ENCODE measurements at places on chromosomes 11 and 22.

DNA sequence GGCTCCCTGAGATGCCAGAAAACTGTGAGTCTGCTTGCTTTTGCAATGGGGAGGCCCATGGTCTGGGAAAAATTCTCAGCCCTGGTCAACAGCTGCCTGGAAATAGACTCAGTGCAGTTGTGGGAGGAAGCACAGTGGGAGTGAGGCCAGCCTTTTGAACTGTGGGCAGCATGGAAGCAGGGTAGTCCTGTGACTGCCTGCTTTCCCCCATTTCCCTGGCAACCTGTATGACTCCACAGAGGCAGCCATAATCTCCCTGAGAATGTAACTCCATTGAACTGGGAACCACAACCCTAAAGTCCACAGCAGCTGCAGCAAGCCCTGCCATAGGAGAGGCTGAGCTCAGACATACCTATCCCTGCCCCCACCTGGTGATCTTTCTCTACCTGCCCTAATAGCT lies 494.6 kb upstream of the FAT3 start:
- DNase-seq, result no peak

GRCh38 chr11:134598368-134598767 lies 186.3 kb upstream of the B3GAT1 start:
- DNase-seq, result no peak

- no peak for DNase-seq
Measured at GRCh38 chr22:48098243-48098920, 1335.9 kb downstream of the TBC1D22A start.

GRCh38 chr11:69538854-69539253 lies 57.4 kb downstream of the LINC01488 start:
- no peak for DNase-seq

GRCh38 chr11:10638316-10638925 lies 55.1 kb downstream of the IRAG1 start:
- no peak for DNase-seq

DNA sequence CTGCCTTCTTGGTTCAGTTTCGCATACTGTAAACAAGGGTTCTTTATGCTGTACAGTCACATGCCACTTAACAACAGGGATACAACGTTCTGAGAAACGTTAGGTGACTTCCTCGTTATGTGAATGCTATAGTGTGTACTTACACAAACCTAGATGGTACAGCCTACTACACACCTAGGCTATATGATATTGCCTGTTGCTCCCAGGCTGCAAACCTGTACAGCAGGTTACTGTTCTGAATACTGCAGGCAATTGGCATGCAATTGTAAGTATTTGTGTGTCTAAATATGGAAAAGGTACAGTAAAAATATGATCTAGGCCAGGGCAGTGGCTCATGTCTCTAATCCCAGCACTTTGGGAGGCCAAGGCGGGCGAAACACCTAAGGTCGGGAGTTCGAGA lies 85.7 kb upstream of the PRDM11 start:
- DNase-seq, result no peak

GRCh38 chr22:18990355-18991137 lies 54.5 kb upstream of the PRODH start:
- DNase-seq, result no peak

DNA sequence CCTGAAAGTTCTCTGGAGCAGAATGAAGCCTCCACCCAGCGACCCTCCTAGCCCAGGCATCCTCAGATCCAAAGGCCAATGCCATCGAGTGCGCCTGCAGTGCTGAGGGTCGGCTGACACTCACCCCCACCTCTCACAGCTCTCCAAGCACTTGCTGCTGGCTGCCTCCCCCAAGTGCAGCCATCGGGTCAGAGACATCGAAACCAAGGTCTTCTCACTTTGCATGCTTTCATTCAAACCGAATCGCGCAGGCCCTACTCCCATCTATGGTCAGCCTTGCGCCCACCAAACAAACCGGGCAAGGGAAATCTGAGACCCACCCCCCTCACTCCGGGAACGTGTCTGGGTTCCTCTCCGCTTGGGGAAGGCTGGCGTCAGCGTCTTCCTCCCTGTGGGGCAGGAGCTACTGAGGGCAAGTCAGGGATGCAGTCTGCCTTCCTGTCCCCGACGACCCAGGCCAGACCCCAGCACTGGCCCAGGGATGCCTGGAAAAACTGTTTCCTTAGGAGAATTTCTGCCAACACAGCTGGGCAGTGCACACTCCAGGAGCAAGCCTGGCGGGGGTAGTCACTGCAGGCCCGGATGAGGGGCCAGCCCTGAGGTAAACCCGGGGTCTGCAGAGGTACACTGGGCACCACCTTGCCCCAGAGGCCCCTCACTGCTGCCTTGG lies 7.0 kb downstream of the WNT7B start:
- no peak for DNase-seq

GRCh38 chr11:75797792-75798191 lies 17.2 kb upstream of the UVRAG start:
- no peak for DNase-seq

- no peak for DNase-seq
Measured at GRCh38 chr11:132780046-132780445, 752.3 kb downstream of the OPCML start.

DNA sequence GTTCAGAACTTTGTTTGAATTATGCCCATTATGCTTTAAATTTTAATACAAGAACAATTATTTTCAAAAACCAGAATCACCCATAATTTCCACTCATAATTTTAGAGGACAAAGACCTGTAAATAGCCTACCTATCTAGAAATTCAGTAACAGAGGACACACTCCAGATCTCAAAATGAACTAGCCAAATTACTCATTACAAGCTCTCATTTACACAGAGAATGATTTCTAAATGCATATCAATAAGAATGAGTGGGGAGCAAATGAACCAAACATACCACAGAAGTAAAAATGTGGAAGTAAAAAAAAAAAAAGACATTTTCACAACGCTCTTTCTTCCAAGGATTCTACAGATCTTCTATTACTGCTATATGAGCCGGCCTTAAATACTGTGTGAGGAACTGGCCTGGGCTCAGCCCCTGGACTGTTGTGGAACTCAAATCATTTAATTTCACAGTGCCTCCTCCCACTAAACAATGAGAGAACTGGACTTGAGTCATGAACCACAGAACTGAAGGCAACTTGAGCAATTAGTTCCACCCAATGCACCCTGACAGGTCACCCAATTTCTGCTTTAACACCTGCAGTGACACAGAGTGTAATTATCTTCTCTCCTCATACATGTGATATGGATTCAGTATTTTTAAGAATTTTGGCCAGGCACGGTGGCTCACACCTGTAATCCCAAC lies 8.0 kb downstream of the MRTFA start:
- DNase-seq, result no peak

DNA sequence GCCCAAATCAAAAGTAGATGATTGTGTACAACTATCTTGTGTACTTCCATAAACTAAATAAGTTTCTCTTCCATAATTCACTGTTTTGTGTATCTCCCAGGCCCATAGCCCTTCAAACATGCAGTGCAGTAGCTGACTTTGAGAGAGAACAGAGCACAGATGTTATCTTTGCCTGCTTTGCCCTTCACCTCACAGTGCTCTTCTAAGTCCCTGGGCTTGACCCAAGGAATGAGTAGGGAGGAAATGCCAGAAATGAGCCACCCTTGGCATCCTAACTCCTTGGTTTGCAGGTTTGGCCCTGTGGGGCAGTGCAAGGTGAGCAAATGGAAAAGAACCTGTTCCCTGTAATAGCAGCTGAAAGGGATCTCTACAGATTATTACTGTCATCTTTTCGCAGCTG lies 79.2 kb downstream of the STIM1 start:
- no peak for DNase-seq

DNA sequence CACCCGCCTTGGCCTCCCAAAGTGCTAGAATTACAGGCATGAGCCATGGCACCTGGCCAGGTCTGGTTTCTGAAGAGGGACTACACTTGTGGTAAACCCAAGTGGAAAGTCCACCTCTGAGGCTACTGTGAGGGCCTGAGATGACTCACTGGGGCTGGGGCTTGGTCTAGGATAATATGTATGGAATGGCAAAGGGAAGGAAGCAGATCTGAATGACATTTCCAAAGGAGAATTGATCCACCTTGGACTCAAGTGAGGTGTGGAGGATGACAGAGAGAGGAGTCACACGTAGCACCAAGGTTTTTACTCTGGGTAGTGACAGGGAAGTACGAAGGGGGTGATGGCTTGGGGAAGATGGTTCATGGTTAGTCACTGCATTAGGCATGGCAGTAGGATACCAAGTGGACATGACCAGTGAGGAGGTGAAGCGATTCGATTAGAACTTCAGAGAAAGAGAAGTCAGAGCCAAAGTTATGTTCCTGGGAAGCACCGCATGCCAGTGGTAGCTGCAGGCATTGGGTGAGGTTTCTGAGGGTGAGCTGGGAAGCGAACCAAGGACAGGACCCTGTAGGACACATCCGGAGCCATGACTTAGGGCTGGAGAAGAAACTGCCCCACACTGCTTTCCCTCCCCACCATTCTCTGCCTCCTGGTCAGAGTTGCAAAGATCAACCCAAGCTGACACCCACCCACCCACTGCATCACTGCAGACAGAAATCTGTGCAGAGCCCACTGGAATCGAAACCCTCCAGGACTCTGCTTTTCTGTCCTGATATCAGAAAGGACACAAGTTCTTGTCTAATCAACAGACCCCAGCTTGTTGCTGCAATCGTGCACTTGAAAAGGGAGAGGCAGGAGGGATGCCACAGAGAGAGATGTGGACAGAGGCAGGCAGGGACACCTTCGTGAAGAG lies 13.0 kb upstream of the BCL9L start:
- no peak for DNase-seq

- no peak for DNase-seq
Measured at GRCh38 chr11:69059985-69060384, 11.3 kb downstream of the TPCN2 start.

DNA sequence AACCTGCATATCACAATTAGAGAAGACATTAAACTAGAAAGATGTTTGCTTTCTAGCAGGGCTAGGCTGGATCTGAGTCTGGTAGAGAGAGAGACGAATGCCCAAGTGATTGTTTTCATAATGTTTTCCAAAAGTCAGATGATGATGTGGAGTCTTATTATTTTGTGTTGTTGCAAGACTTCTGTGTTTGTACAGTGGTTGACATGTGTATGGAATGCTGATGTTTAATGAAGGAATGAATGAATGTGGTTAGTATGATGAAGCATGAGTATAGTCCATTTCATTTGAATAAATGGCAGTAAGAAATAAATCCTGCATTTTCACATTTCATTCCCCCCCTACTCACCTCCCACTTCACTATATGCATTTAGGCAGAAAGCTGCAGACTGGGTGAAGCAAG lies 69.6 kb downstream of the PPP2R1B start:
- no peak for DNase-seq

DNA sequence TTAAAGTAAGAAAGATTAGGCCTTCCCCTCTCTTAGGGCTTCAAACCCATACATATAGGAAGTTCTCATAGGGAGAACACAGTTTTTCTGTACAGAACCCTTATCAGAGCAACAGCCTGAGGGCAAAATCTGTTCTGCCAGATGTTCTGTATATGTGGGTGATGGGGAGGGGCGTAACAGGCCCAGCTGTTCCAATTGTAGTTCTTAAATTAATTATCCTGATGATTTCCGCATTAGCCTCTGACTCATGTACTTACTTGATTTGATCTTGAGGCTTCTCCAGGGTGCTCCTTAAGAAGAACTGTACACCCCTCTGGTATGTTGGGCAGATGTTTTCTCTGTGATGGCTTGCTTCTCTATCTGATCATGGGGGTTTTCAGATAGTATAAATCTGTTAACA lies 123.1 kb upstream of the C11orf87 start:
- DNase-seq, result no peak

DNA sequence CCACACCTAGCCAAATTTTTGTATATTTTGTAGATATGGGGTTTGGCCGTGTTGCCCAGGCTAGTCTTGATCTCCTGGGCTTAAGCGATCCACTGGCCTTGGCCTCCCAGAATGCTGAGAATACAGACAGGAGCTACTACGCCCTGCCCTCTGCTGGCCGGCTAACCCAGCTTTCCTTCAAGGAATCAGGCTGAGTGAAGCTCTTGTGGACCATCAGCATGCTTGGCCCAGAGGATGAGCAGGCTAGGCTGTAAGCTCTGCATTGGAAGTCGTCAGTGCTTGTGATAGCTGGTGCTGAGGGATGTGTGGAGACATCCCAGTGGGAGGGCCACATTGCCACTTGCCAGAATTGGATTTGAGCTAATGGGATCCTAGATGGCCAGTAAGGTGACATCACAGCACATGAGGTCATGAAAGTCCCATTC lies 60.6 kb downstream of the MED15 start:
- no peak for DNase-seq

- DNase-seq, result peak; percentile 92
Measured at GRCh38 chr22:43152357-43153071, 1.2 kb downstream of the TSPO start.

GRCh38 chr11:46267930-46268329 lies 9.5 kb upstream of the CREB3L1 start:
- DNase-seq, result no peak

GRCh38 chr11:59510941-59511589 lies at the start of gene OR4D9:
Gene OR4D9, plus strand, starts transcription at chr11:59511539. Its CDS starts 3,374 bp downstream, at chr11:59514913.
- no peak for DNase-seq

GRCh38 chr22:20741634-20742581 lies 32.0 kb upstream of the SERPIND1 start:
- peak; percentile 71 for DNase-seq

DNA sequence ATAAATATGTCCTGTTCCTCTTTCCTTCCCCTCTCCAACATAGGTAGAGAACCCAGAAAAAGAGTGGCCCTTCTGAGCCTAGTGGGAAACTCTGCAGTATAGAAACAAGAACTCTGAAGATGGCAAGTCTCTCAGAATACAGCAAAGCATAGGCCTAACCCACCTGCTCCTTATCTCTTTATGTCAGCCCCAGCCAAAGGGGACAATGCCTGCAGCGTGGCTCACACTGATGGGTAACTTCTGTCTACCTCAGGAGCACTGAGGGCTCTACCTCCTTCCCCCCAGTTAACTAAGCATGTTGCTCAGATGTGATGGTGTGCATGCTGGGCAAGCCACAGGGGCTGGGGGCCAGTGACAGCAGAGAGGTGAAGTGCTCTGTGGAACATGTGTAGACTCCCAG lies 4.9 kb upstream of the NRIP3 start:
- no peak for DNase-seq

- DNase-seq, result no peak
Measured at GRCh38 chr11:19723572-19724342, 11.1 kb downstream of the NAV2 start.

GRCh38 chr22:49904040-49904369 lies 14.2 kb downstream of the ALG12 start:
- no peak for DNase-seq

DNA sequence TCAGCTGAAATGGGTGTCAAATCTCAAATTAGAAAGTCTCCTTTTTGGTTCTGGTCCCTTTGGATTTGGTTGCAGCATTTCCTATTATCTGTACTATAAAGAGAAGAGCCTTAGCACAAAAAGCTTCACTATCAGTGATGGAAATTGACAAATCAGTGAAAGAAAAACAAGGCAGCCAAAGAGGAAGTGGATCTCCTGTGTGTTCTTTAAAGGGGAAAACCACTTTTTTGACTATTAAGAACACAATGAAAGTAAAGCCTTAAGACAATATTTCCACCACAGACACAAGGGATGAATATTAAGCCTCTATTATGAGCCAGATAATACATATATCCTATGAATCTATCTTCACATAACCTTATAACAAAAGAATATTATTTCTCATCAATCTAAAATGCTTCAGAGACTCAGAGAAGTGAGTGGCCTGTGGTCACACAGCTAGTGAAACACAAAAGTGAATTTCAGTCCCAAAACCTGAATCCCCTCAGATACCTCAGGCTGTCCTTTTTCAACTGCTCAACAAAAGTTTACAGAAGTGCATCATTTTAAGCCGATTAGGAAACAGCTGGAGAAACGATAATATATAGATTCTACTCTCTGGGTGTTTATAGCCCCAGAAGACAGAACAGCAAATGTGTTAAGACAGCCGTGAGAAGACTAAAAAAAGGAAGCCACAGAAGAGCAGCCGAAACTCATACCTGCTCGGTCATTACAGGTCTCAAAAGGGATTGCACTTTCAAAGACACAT lies 24.4 kb upstream of the FSHB start:
- no peak for DNase-seq
